ENCODE measurements at places on chromosomes 3 and 15. TPM values are rescaled to one million over a fixed set of nuclear protein-coding genes. Genes with fewer than 3 reads are reported as not detected.

PP2D1 gene
- not detected for total RNA-seq

SYNPR gene
- total RNA-seq, result not detected

CCDC39 gene
- total RNA-seq, result not detected

GABRG3 gene
- not detected for total RNA-seq

WDR93 gene
- total RNA-seq, result not detected

GUCA1C gene
- not detected for total RNA-seq

PRR20G gene
- total RNA-seq, result not detected

GRCh38 chr15:29652595-29652994 lies 169.7 kb downstream of the TJP1 start:
- H3K27ac ChIP-seq, result no peak overlapping the region
- H3K36me3 ChIP-seq, result no peaks in the 10 kb centered on the region
- no peaks in the 10 kb centered on the region for H3K4me1 ChIP-seq
- DNase-seq, result no peak

DNA sequence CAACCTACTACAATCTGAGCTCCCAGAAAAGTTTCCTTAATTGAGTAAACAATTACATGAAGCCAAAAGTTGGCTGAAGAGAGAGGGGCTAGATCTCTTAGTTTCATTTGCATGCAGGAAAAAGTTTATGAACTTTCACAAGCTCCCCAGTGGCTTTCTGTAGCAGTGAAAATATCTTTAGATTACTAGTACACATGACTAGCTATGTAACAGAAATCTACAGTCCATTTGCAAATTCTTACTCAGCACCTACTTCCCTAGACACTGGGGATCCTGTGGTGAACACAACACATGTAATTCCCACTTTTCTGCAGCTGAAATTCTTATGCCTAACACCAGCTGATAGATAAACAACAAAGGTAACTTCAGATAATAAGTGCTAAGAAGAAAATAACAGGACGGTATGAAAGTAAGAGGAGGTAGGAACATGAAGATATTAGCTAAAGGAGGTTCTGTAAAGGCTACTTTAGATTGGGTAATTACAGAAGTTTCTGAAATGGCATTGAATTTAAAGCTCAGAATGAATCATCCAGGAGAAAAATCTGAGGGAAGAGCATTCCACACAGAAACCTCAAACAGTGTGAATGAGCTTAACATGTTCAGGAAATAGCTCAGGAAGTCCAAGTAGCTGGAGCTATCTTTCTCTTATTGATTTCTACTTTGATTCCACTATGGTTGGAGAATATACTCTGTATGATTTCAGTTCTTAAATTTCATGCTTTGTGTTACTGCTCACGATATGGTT lies 204.8 kb downstream of the MAGI1 start:
- H3K27me3 ChIP-seq, result no peaks in the 10 kb centered on the region
- no peaks in the 10 kb centered on the region for H3K36me3 ChIP-seq
- H3K27ac ChIP-seq, result no peak overlapping the region
- peaks cover 3% of the 10 kb centered on the region for H3K4me1 ChIP-seq
- DNase-seq, result no peak
- H3K4me3 ChIP-seq, result no peak overlapping the region

- DNase-seq, result no peak
- no peak overlapping the region for H3K4me3 ChIP-seq
- no peaks in the 10 kb centered on the region for H3K4me1 ChIP-seq
Observed at GRCh38 chr3:44020143-44020542, 221.5 kb upstream of the TOPAZ1 start.

DNA sequence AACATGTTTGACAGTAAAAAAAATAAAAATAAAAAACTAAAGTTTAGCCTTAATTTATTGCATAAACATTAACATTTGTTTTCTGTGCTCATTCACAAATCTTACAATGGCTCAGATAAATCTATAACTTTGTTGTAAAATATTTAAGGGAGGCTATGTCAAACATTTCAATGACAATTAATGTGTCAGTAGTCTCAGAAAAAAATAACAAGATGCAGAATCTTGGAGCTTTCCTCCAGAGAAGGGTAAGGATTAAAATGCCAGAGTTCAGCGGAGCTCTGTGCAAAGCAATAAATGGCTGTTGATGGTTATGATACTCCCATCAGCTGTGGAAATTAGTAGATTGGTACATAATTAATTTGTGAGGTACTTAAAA lies 20.0 kb upstream of the CAPN7 start:
- no peaks in the 10 kb centered on the region for H3K27me3 ChIP-seq
- no peaks in the 10 kb centered on the region for H3K36me3 ChIP-seq
- H3K4me3 ChIP-seq, result no peak overlapping the region
- H3K27ac ChIP-seq, result no peak overlapping the region
- DNase-seq, result no peak

GRCh38 chr3:195012571-195012970 lies 258.4 kb downstream of the XXYLT1 start:
- H3K36me3 ChIP-seq, result no peaks in the 10 kb centered on the region
- no peak for DNase-seq
- no peak overlapping the region for H3K4me3 ChIP-seq
- no peak overlapping the region for H3K27ac ChIP-seq

DNA sequence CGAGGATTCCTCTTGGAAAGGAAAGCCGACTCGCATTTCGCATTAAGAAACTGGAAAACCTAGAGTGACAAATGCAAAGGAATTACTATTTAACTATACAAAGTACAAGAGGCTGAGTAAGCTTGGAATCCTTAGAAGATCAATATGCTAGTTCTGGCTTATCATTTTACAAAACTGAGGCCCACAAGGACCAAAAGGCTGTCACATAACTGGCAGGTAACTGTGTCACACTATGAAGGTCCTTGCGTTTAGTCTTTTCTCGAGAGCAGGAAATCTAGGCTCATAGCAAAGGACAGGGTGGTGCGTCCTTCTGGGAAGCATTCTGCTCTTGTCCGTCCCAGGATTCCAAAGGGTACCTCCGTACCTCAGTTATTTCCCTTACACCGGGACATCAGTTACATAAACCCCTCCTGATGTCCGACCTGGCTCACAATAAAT lies 629 bp downstream of the RPL24 start:
- DNase-seq, result no peak
- peak overlapping the region; percentile 96 for H3K27ac ChIP-seq
- peaks cover 4% of the 10 kb centered on the region for H3K36me3 ChIP-seq

DNA sequence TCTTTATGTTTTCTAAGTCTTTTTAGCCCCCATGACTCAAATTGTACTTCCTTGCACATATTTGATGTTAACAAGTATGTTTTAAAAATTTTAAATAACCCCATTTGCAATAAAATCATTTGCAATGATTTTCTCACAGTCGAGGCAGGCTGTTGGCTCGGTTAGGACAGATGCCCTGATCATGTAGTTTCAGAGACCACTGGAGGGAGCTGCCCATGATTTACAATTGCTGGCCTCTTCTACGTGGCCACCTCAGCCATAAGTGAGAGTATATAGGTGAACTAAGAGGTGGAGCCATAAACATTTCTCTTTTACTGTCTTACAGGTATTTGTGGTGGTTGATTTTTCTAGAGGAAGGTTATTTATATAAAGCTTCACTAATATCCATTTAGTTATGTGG lies 1.7 kb downstream of the DTWD1 start:
- H3K27ac ChIP-seq, result no peak overlapping the region
- no peaks in the 10 kb centered on the region for H3K4me1 ChIP-seq
- peaks cover 2% of the 10 kb centered on the region for H3K36me3 ChIP-seq
- H3K4me3 ChIP-seq, result no peak overlapping the region

GRCh38 chr3:196115678-196116083 lies 33.8 kb upstream of the TFRC start:
- H3K36me3 ChIP-seq, result no peaks in the 10 kb centered on the region
- H3K27me3 ChIP-seq, result peaks cover 2% of the 10 kb centered on the region
- H3K4me3 ChIP-seq, result no peak overlapping the region
- no peak overlapping the region for H3K27ac ChIP-seq

- H3K4me3 ChIP-seq, result no peak overlapping the region
- H3K27ac ChIP-seq, result no peak overlapping the region
- H3K36me3 ChIP-seq, result no peaks in the 10 kb centered on the region
- H3K27me3 ChIP-seq, result no peaks in the 10 kb centered on the region
- DNase-seq, result no peak
Observed at GRCh38 chr3:56302417-56302816, 165.8 kb downstream of the ERC2 start.

- H3K36me3 ChIP-seq, result no peaks in the 10 kb centered on the region
- no peak overlapping the region for H3K4me3 ChIP-seq
- H3K27me3 ChIP-seq, result no peaks in the 10 kb centered on the region
- no peak overlapping the region for H3K27ac ChIP-seq
- no peak for DNase-seq
- H3K4me1 ChIP-seq, result no peaks in the 10 kb centered on the region
Observed at GRCh38 chr3:150133293-150133692, 162.6 kb upstream of the PFN2 start.

DNA sequence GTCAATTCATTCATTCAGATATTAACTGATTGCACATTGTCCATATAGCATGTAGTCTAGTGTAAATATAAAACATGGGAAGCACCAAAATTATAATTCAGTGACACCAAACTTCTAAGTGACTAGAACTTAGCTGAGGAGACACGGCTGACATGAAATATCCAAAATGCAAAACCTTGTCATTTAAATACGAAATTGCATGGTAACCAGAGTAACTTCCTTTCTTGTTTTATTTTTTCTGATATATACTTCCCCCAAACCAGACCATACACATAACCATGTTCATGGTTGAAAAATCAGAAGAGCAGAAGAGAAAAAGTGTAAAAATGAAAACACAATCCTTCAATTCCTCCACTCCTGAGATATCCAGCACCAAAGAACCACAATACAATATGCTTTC lies 38.0 kb downstream of the CBLB start:
- H3K27me3 ChIP-seq, result no peaks in the 10 kb centered on the region
- H3K27ac ChIP-seq, result no peak overlapping the region
- no peak for DNase-seq
- H3K36me3 ChIP-seq, result no peaks in the 10 kb centered on the region

DNA sequence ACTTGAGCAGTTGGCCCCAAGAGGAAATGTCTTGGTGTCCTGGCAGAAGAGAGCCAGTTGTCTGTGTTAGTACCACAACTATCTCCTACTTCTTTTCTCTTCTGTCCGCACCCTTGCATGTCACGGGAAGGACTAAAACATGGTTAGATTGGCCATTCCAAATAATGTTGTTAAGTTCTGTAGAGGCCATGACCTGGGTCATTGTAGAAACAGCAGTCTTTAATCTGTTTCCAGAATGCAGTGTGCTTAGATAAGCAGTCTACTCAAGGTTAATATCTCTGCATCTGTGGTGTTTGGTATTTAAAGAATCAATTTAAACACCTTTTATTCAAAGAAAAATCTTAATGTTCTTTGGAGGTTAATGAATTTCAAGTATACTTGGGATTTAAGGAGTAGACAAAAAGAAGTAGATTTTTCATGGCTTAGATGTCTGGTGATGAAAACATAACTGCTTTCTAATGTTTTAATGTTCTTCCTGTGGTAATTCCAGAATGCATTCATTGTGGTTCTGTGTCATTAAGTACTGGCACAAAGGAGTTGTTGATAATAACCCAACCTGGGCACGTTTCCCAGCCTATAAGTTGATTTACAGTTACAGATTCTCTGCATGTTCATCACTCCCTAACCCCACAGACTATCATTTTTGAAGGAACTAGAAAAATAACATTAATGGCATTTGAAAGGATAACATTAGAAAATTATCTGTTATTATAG lies 58.9 kb downstream of the TMEM108 start:
- DNase-seq, result no peak
- no peaks in the 10 kb centered on the region for H3K4me1 ChIP-seq
- H3K27ac ChIP-seq, result no peak overlapping the region
- no peaks in the 10 kb centered on the region for H3K27me3 ChIP-seq

- no peak overlapping the region for H3K27ac ChIP-seq
- no peak for DNase-seq
- no peak overlapping the region for H3K4me3 ChIP-seq
- H3K4me1 ChIP-seq, result no peaks in the 10 kb centered on the region
- no peaks in the 10 kb centered on the region for H3K27me3 ChIP-seq
Observed at GRCh38 chr3:23068016-23068728, 135.0 kb upstream of the UBE2E2 start.

GRCh38 chr3:153355559-153355958 lies 193.5 kb downstream of the RAP2B start:
- DNase-seq, result no peak
- no peak overlapping the region for H3K4me3 ChIP-seq
- H3K36me3 ChIP-seq, result no peaks in the 10 kb centered on the region
- no peak overlapping the region for H3K27ac ChIP-seq
- H3K27me3 ChIP-seq, result no peaks in the 10 kb centered on the region

- no peaks in the 10 kb centered on the region for H3K27me3 ChIP-seq
- H3K27ac ChIP-seq, result no peak overlapping the region
- DNase-seq, result no peak
- no peaks in the 10 kb centered on the region for H3K4me1 ChIP-seq
- no peaks in the 10 kb centered on the region for H3K36me3 ChIP-seq
Observed at GRCh38 chr3:153096731-153097131, 65.3 kb upstream of the RAP2B start.

DNA sequence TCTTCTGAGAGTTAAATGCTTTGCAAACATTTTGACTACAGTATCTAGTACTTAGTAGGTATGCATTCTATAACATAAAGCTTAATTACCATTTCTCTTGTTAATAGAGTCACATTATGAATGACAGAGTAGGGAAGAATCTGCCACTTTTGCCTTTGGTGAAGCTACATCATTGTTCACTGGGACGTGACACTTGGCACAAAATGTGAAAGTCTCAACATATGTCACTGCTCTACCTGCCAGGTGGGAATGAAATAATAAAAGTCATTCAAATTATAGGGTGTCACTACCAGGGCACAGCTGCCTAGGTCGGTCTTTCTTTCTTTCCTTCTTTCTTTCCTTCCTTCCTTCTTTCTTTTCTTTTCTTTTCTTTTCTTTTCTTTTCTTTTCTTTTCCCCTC lies 17.6 kb downstream of the GPR87 start:
- H3K27me3 ChIP-seq, result no peaks in the 10 kb centered on the region
- no peak overlapping the region for H3K4me3 ChIP-seq
- H3K36me3 ChIP-seq, result no peaks in the 10 kb centered on the region
- no peak for DNase-seq
- H3K4me1 ChIP-seq, result no peaks in the 10 kb centered on the region

- H3K27me3 ChIP-seq, result no peaks in the 10 kb centered on the region
- no peaks in the 10 kb centered on the region for H3K4me1 ChIP-seq
- no peak overlapping the region for H3K4me3 ChIP-seq
- DNase-seq, result no peak
- H3K27ac ChIP-seq, result no peak overlapping the region
Observed at GRCh38 chr3:55959471-55960080, 472.5 kb upstream of the WNT5A start.

DNA sequence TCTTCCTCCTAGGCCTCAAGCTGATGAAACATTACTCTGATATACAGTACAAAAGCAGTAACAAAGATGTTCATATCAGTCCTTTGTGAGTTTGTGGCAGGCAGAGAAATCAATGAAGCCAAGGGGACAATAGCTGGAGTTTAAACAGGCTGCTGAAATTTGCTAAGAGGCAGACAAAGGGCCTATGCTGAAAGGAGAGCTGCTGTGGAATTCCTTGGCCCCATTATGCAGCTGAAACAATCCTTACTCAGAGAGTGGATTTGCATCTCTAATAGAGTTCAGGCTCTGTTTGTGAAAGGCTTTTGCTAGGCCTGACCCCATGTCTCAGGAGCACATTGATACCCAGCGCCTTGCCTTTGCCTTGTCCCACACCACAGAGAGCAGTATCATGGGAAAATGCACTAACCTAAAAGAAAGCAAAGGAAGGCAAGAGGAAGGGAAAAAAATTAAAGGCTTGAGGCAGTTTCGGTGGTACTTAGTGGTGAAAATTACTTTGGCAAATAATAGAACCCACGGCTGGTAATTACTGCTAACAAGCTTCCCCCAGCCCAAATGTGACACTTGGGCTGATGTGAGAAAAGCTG lies 195.0 kb upstream of the EPHA3 start:
- H3K27me3 ChIP-seq, result no peaks in the 10 kb centered on the region
- H3K27ac ChIP-seq, result no peak overlapping the region
- no peak for DNase-seq
- H3K4me1 ChIP-seq, result no peaks in the 10 kb centered on the region
- H3K36me3 ChIP-seq, result no peaks in the 10 kb centered on the region
- H3K4me3 ChIP-seq, result no peak overlapping the region

Data from aorta (tissue), 5 donors.